Hepatocyte (in vitro differentiated cells): ENCODE measurements at places on chromosomes 11 and 22.

DNA sequence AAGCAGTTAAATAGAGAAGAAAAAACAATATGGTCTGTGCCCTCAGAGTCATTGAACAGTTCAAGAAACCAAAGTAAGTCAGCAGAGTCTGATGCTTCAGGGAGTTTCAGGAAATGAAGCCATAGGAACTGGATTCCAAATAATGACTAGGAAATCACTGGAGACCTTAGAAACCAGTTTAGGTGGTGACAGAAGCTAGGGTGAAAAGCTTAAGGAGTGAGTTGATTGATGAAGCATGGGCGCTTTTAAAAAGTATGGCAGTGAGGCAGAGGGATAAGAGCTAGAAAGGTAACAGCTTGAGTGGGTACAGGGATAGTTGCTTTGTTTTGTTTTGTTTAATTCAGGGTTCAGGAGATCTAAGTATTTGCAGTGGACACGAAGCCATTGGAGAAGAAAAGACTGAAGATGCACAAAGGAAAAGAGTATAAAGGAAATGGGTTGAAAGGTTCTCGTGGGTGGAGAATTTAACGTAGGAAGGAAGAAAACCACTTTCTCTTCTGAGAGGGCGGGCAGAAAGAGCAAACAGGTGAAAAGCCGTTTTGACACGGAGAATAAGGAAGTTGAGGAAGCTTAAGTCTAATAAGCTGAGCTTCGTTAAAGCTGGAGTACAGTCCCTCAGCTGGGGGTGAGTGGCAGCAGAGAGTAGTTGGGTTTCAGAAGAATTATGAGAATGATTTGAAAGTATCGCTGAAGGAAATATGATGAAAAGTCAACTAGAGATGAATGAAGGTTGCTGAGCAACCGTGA, 14.8 kb downstream of the SGSM3 start:
- H3K27ac ChIP-seq: peak overlapping the region; percentile 29
- H3K4me1 ChIP-seq: peaks cover 3% of the 10 kb centered on the region
- H3K27me3 ChIP-seq: no peaks in the 10 kb centered on the region

DNA sequence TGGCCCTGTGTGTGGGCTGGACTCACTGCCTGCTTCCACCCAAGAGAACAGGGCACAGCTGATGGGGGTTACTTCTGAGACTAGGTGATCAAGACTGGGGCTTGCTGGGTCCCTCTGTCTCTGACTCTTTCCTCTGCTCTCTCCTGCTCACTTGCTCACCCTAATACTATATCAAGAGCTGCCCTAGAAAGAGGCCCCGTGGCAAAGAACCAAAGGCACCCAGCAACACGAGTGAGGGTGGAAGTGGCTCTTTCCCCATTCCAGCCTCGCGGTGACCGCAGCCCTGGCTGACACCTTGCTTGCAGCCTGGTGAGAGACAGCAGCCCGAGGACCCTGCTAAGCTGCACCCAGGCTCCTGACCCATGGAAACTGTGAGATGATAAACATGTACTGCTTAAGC, 20.7 kb upstream of the NFAM1 start:
- no peak overlapping the region for H3K4me3 ChIP-seq
- no peak for DNase-seq
- H3K36me3 ChIP-seq: no peaks in the 10 kb centered on the region
- no peak overlapping the region for H3K27ac ChIP-seq
- H3K27me3 ChIP-seq: no peaks in the 10 kb centered on the region
- no peaks in the 10 kb centered on the region for H3K4me1 ChIP-seq

DNA sequence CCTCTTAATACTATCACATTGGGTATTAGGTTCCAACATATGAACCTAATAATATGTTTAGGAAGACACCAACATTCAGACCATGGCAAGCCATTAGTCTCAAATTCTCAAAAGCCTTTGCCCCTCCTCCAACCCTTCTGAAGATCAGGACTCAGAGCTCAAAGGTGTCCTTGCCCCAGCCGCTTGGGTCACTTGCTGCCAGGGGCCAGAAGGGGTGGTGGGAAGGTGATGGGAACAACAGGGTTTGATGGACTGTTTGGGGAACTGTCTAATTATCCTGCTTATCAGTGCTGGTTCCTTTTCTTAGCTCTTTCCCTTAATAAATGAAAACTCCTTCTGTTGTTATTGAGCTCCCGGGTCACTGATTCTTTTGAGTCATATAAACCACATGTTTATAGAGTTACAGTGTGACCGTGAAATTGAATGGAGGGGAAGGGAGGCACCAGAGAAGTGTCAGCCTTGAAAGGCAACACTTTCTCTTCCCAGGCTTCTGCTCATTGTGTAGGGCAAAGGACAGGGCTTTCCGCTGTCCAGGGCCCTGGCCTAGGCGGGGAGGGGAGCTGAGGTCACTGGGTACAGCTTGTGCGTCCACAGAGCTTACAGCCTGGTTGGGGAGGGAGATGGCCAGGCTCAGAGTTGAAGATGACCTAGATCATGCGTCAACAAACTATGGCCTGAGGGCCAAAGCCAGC, 105.1 kb downstream of the FBXO7 start:
- DNase-seq: no peak
- no peaks in the 10 kb centered on the region for H3K27me3 ChIP-seq

DNA sequence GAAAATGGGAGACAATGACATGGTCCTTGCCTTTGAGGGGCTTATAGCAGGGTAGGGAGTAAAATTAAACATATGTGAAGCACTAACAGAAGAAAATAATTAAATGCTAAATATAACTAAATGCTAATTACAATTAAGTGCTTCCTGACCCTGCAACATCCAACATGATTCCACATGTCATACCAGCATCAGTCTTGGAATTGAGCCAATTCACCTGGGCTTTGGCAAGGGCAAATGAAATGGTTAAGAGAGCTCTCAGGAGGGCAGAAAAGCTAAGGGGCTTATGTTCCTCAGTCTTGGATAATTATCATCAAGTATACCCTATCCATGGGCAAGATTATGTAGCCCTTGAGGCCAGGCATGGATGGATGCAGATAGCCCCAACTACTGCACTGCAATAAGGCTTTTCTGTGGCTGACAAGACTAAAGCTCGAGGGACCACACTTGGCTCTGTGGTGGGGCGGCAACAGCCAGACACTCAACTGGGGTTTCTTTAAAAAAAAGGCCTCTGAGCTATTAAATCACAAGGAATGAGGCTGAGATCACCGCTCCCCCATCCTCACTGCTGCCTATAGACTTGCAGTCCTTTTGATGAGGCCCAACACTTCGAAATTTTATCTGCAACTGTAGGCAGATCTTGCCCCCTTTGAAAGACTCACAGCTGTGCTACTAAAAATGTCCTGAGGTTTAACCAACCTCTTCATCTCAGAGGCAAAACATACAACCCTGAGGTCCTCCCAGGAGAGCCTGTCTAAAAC, 39.0 kb downstream of the IL18BP start:
- no peaks in the 10 kb centered on the region for H3K36me3 ChIP-seq
- no peaks in the 10 kb centered on the region for H3K27me3 ChIP-seq
- H3K27ac ChIP-seq: peak overlapping the region; percentile 99
- DNase-seq: no peak

DNA sequence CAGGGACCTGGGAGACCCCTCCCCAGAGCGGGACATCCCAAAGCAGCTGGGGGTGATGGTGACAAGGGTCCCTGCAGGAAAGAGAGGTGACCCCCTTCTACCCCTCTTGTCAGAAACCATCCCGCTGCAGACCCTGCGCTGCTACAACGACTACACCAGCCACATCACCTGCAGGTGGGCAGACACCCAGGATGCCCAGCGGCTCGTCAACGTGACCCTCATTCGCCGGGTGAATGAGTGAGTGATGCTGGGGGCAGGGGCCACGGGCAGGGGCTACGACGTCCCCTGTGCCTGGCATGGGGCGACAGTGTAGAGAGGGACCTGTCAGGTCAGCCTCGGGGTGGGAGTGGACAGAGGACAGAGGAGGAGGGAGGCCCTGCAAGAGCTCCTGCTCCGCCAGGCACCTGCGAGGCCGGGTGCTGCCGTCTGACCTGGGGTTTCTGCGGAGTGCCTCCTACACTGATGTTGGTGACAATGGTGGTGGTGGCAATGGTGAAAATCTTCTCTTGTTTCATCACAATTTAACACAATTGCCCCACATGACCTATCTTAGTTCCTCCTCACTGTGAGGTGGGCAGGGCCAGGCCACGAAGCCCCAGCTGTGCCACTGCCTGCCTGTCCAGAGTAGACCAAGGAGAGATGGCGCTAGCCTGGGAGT, 9.8 kb downstream of the CSF2RB start:
- no peaks in the 10 kb centered on the region for H3K27me3 ChIP-seq
- H3K4me1 ChIP-seq: peaks cover 3% of the 10 kb centered on the region
- H3K4me3 ChIP-seq: no peak overlapping the region
- H3K27ac ChIP-seq: no peak overlapping the region

GRCh38 chr11:64614917-64615316, 23.9 kb downstream of the SLC22A12 start:
- no peaks in the 10 kb centered on the region for H3K27me3 ChIP-seq
- no peak overlapping the region for H3K4me3 ChIP-seq
- H3K36me3 ChIP-seq: no peaks in the 10 kb centered on the region
- H3K27ac ChIP-seq: no peak overlapping the region
- peaks cover 11% of the 10 kb centered on the region for H3K4me1 ChIP-seq

- H3K4me1 ChIP-seq: no peaks in the 10 kb centered on the region
- no peak overlapping the region for H3K27ac ChIP-seq
- H3K27me3 ChIP-seq: peaks cover 5% of the 10 kb centered on the region
These were observed 7.0 kb upstream of the MPPED1 start for GRCh38 chr22:43404673-43405385.
